ENCODE measurements at places on chromosomes 3 and 15.
A peak's percentile ranks its signal among the peaks of the same experiment; 100 is the strongest.

DNA sequence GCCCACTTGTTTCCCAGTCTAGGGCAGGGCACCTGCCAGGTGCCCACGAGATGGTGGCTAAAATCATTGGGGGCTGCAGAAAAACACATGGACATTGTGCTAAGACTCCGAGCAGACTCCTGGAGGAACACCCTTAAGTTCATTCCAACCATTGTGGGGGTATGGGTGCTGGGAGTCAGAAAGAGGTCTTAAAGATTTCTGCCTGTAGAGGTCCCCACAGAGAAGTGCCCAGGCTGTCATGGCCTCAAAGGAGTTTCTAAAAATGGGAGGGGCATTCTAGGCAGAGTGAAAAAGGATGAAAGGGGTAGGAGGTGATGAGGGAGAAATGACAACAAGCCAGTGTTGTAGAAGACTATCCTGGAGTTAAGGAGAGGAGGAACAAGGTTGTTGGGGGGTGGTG is 17.1 kb downstream of the RBP1 start:
- no peak for DNase-seq

GRCh38 chr3:171258316-171258715 is 201.9 kb downstream of the TNIK start:
- DNase-seq: no peak

DNA sequence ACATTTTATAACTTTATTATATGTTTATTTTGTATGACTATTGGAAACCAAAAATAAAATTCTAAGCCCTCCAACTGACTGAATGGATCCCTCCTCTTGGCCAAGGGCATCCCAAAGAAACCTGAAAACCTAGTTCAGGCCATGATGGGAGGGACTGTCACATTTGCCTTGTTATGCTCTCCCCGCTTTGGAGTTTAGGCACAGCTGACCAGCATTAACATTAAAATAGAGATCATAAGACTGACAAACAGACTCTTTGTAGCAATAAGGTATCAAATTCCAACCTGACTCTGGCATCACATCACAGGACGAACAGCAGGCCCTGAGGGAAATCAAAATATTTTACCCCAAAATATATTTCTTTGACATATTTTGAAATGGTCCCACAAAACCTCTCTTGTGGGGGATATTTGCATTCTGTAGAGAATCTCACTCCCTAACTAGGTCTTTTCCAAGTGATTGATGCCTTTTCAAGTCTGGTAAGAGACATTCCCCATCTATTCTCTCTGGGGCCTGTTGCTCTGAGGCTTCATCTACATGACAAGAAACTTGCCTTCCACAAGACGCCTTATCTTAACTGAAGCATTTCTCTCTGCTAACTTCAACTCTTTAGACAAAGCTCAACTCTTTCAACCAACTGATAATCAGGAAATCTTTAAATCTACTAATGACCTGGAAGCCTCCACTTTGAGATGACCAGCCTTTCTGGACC is 81.8 kb upstream of the PRR23E start:
- DNase-seq: no peak

DNA sequence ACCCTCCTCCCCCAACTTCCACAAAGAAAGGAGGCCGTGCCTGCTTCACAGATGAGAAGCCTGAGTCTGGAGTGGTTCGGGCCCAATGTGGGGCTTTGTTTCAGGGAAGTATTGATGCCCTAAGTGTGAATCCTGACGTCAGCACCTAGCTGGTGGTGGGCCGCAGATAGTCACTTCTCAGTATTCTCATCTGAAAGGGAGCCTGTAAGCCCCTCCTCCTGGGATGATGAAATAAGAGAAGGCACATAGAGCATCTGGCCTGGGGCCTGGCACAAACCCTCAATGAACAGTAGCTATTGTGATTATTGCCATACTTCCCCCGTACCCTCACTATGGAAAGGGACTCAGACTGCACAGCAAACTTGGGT is 24.8 kb downstream of the LINGO1 start:
- DNase-seq: no peak

DNA sequence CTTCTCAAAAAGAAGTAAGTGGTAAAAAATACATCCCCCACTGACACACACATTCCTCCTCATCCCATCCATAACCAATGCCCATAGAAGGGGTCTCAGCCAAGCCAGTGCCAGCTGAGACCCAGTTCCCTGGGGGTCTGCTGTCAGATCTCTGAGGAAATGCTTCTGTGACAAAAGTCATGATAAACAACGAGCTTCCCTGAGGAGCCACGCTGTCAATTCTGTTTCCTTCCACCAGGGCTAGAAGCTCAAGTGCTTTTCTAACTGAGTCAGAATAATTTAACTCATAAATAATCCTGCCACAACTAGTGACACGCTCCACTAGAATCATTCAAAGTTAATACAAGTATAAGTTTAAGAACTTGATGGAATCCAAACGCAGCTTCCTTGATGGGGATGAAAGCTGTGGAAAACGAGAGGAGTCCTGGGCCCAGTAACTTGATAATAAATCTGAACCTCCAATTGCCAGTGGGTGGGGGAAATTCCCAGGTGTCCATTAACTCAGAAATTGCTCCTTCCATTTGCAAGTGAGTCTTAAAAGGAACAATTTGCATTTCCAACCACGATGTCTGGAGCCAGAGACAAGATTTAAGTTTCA is 348.7 kb upstream of the LMCD1 start:
- no peak for DNase-seq

DNA sequence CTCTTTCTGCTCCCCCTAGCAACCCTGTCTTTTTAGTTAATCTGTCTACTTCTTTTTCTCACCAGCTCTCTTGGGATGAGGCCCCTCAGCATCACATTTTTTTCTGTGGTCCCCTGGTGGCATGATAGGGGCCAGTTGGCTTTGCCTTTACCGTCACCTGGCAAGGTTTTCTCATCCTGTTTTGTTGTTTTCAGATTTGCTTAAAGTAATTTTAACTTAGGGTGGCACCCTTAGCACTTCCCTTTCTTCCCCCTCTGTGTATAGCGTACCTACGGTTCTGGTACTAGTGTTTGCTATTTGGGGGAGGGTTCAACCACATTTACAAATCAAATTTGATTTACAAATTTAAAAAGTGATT is 35.6 kb downstream of the PDCD6IP start:
- no peak for DNase-seq

- DNase-seq: no peak
Observed at GRCh38 chr3:18680758-18681157, 255.6 kb upstream of the SATB1 start.

GRCh38 chr3:179551349-179552105 is 11.2 kb upstream of the ACTL6A start:
- DNase-seq: no peak

DNA sequence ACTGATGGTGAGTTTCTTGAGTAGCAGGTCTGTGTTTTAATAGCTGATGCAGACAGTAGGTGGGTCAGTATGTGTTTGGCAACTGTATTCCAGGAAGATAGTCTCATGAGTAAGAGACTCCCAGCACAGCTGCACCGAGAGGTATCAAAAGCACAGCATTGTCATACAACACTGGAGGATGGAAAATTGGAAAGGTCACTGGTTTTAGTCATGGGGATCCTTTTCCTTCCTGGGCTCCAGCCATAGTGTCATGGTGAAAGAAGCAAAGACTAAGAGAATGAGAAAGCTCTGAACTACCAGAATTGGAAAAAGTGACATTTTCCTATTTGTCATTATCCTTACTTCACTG is 61.5 kb downstream of the P3H2 start:
- DNase-seq: peak; percentile 76

DNA sequence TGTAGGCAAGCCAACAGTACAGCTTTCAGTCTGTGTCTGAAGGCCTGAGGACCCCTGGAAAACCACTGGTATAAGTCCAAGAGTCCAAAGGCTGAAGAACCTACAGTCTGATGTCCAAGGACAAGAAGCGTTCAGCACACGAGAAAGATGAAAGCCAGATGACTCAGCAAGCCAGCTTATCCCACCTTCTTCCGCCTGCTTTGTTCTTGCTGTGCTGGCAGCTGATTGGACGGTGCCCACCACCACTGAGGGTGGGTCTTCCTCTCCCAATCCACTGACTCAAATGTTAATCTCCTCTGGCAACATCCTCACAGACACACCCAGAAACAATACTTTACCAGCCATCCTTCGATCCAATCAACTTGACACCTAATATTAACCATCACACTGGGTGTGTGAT is 59.0 kb upstream of the PDZRN3 start:
- no peak for DNase-seq

- no peak for DNase-seq
Observed at GRCh38 chr15:57806003-57806402, 99.5 kb downstream of the POLR2M start.

DNA sequence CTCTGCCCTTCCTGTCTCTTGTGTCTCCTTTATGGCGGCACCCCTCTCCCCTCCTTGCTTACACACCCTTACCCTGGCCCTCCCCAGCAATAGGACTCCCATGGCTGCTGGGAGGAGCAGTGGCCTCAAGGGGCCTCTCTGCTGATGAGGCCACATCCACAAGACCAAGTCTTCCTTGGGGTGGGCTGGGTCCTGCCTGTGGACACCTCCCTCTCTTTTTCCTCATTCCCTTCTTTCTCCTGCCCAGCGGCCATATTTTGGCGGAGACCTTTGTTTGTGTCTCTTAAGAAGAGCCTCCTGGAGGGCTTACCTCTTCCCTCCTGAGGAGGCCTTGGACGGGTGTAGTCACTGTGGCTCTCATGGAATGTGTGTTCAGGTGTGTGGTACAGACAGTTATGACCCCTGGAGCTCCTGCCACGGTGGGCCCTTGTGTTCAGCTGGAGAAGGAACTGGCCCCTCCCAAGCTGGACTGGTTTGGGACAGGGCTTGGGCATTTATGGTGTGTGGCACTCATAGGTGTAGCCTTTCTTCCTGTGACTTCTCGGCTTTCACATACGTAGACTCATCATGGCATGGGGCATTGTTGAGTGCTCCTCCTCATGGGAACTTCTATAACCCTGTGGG is 56.6 kb upstream of the APEH start:
- no peak for DNase-seq

- DNase-seq: no peak
Observed at GRCh38 chr3:59444294-59444671, 394.5 kb upstream of the CFAP20DC start.

GRCh38 chr3:143600756-143601718 is 247.2 kb downstream of the SLC9A9 start:
- DNase-seq: no peak

GRCh38 chr3:150759319-150759718 is 3.6 kb downstream of the SIAH2 start:
- DNase-seq: no peak

DNA sequence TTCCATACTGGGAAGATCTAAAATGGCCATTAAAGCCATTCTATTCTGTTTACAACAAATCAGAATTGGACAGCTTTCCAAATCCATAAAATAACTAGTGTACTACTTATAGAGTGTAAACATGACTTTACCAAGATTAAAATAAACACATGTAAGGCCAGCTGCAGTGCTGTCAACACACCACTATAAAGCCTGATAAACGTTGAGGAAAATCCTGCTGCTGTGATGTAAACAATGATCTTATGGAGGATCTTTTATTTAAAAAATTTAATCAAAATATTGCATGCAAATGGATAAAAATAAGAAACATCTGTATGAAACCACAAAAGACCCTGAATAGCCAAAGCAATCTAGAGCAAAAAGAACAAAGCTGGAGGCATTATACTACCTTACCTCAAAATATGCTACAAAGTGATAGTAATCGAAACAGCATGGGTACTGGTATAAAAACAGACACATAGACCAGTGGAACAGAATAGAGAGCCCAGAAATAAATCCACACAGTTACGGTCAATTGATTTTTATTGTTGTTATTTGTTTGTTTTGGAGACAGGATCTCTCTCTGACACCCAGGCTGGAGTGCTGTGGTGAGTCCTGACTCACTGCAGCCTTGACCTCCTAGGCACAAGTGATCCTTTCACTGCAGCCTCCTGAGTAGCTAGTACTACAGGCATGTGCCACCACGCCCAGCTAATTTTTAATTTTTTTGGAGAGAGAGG is 428.8 kb upstream of the C2CD4B start:
- DNase-seq: no peak

DNA sequence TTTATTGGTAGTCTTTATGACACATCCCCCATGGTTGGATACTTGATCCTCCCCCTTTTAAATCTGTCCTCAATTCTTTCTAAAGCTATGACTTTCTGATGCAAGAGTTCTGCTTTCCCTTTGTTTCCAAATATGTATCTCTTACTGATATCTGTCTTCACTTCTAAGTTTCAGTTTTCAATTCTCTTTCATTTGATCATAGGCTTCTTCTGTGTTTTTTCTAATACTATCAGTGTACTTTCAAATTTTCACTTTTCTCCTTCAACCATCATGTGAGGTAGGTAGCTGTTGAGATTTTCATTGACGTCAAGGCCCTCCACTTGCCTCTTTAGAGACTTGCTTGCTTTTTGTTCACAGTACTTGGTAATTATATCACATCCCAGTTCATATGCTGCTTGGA is 436.5 kb downstream of the CNTN4 start:
- DNase-seq: no peak

DNA sequence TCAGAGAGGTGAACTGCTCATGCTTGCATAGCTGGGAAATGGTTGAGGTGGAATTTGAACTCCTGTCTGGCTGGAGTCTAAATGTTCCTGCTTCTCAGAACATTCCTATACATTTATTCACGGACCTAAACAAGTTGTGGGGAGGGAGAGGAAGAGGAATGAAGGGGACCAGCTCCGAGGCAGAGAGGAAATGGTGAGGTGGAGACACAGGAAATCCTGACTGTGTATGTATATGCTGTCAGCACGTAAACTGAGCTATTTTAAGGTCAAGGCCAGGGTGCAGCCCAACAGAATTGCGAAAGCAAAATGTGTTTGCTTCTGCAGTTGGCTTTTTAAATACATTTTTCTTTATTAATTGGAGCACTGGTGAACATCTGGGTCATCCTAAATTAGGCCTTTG is 74.1 kb upstream of the POMGNT2 start:
- peak; percentile 71 for DNase-seq

GRCh38 chr15:83843471-83843871 is 189.5 kb downstream of the ADAMTSL3 start:
- DNase-seq: peak; percentile 72

- peak; percentile 6 for DNase-seq
Observed at GRCh38 chr15:96230526-96231181, 99.8 kb upstream of the NR2F2 start.

DNA sequence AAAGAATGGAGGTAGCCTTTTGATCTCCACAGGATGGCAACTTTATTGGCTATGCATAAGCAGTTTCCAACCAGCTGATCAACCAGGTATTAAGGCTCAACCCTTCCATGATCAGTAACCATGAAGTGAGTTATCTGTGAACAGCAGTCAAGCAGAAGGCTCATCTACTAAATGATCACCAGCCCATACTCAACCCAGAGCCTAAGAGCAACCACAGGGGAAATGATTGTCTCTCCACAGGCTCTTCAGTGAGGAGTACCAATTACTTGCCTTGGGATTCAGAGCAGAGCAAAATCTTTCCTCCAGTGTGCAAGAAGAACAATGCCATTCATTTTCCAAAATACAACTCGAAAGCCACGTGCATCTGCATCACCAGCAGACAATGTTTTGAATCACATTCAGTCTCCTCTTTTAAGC is 754.8 kb downstream of the ROBO1 start:
- no peak for DNase-seq

DNA sequence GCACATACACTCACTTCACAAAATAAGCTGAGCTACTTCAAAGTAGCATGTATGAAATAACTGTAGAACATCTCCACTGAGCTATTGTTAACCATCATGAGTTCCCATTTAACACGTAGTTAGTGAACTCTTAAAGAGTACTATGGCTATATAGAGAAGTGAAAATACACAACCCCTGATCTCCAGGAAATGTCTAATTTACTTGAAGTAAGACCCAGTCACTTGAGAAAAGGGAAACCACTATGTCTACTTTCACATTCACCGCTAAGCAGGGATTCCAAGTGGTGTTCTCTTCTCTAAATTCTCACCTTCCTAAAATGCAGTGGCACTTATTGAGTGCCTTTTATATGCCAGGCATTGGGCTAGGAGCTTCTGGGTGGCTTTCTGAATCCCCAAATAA is 35.0 kb upstream of the COLQ start:
- DNase-seq: no peak
